NCI-H510A treated with DMSO at 0.1 percent for 48 hours (cell line): ENCODE measurements at places on chromosomes 4 and X.

DNA sequence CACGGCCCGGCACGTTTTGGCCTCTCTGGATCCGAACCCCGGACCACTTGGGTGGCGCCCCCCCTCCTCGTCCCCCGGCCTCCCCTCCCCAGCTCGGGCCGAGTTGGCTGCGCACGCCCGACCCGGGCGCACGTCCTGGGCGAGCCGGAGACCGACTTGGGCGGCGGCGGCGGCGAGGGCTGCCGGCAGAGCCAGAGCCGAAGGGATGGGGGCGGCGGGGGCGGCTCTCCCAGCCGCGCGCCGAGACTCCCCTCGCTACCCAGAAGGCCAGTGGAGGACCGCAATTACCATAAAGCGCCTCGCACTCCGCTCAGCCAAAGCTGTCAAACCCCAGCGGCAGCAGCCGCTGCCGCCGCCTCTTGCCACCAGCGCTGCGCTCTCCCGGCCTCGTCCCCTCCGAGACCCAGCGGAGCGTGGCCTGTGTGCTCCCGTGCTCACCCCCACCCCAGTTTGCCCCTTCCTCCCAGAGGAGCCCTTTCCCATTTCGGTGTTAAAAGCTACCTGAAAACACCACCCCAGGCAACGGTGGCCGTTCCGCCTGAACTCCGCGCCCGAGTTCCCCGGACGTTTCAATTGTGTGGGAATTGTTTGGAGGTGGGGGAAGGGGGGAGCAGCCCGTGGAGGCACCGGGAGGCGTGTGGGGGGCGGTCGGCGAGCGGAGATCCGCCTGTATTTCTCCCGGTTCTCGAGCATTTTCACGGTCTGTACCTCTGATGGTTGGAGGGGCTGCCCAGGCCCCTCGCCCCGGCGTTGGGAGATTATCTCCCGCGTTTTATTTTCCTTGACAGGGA, 701 bp upstream of the BCOR start:
- peak; percentile 29 for DNase-seq

GRCh38 chr4:180665994-180666824, 1577.0 kb upstream of the TENM3 start:
- peak; percentile 48 for DNase-seq

DNA sequence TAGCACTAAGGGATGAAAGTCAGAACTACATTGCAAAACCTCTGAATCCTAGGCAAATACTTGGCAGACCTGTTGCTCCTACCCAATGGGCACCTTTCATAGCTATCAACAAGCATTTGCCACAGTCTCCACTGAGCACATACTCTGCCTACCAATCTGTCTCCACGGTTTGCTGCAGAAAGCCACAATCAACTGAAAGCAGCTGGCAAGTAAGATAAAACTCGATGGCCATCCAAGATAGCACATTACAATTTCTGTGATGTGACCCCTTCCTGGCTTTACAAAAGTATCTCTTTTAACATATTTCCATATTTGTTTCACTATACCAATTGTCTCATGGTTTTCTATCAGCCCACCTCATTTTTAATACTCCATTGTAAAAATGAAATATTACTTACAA, 1060.5 kb upstream of the INTU start:
- no peak for DNase-seq

GRCh38 chr4:77190053-77190452, 33.0 kb downstream of the CCNG2 start:
- DNase-seq, result no peak

DNA sequence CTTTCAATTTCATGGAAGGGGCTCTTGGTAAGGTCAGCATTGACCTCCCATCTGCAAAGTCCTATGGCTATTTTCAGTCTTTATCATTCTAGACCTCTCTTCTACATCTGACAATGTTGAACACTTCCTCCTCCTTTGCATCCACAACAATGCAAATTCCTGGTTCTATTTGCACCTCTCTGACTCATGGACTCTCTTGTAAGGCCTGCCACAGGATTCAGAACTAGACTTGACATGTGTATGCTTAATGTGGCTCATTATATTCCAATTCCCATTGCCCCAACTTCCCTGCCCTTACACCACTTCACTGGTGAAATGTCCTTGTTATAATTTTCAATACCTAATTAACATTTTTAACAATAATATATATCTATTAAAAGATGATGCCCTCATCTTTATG, 314.3 kb upstream of the FGF13 start:
- DNase-seq, result no peak

DNA sequence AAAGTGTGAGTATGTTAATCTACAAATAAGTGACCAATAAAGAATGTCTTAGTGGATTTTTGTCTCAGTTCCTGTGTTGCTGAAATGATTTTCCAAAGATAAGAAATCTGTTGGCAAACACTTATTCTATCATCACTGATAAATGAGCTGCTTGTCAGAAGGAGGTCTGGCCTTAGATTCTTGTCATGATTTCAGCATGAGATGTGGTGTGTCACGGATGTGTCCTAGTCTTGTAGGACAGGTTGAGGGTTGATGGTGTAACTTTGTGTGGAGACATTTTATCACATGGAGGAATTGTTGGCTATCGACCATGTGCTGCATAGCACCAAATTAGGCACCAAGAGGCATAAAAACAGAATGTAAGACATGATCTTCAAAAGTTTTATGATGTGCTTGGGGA, 31.8 kb upstream of the LIMCH1 start:
- DNase-seq, result no peak

- peak; percentile 93 for DNase-seq
Measured at GRCh38 chr4:142549726-142550463, 296.2 kb downstream of the INPP4B start.

DNA sequence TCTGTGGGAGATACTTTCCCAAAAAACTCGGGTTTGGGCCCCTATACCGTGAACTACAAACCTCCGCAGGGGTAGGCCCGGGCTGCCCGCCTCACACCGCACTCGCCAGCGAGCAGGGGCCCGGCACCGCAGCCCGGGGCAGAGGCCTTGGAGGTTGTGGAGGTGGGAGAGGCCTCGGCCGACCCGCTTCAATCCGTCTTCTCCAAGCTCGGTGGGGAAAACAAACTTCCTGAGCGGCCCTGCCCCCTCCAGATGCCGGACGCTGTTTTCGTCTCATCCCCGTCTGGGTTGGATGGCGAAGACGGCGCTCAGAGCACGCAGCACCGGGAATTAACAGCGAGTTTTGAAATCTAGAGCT, 442 bp upstream of the MCUB start:
- no peak for DNase-seq

DNA sequence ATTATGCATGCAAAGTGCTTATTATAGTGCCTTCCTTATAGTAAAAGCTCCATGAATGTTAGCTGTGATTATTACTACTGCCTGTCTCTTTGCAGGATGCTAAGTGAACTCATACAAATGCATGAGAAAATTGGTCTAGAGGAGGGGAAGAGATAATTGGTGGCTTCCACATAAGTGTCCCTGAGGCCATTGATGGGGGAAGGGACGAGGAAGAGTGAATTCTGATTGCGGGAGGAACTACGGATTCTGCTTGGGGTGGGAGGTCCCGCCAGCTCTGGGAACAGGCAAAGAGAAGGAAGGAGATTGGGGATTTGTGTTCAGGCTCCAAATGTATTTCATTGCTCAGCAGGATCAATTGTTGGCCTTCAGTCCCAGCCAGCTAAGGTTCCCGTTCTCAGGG, 11.6 kb upstream of the ARHGAP36 start:
- no peak for DNase-seq

GRCh38 chr4:112144546-112145325, 518 bp upstream of the FAM241A start:
- no peak for DNase-seq

DNA sequence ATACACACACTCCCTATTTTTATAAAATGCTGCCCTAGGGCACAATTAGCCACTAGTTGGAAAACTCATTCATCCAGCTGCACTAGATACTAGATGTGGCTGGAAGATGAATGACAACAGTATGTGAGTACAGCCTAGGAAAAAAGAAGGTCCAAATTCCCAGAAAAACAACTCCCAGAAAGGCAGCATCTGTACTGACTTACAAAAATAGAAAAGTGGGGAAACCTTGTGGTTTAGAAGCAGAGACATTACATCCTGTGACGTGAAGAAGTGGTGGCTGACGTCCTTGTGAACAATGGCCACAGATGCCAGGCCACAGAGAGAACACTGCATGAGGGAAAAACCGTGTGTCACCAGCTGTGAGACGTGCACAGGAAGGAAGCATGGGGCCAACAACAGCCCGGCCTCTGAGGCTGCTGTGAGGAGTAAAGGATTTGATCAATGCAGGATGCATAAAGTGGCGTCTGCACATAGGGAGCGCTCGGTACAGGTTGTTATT, 81.2 kb downstream of the SPRY1 start:
- DNase-seq, result no peak

DNA sequence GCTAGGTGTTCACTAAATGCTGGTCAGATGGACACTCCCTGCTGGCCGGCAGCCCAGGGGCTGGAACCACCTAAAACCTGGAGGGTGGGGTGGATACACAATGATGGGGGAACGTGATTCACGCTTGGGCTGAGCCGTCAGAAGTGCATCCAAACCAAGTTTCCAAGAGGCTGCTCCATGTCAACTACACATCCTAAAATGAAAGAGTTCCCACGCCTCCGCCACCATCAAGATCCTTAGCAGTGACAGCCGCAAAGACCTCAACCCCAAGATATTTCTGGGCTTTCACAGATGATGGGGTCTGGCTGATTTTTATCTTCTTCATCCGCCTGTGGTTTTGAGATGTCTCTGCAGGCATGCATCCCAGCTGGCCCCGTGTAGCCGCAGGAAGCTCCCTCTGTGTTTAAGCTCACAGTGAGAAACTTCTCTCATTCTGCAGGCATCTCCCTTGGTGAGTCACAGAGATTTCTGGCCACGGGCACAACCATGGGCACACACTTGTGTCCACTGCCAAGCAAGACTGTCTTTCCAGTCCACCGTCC, 84.4 kb downstream of the HTRA3 start:
- DNase-seq, result no peak
